NCI-H2171 (cell line): ENCODE measurements at places on chromosomes 5 and 9.

GRCh38 chr9:81619353-81620001 is 69.9 kb downstream of the TLE1 start:
- DNase-seq = no peak

GRCh38 chr5:91293131-91293530 is 90.0 kb downstream of the ARRDC3 start:
- no peak for DNase-seq

- peak; percentile 60 for DNase-seq
Observed at GRCh38 chr5:112697322-112697721, 40.4 kb upstream of the APC start.

GRCh38 chr9:86792136-86792535 is 155.2 kb downstream of the GAS1 start:
- DNase-seq = no peak

DNA sequence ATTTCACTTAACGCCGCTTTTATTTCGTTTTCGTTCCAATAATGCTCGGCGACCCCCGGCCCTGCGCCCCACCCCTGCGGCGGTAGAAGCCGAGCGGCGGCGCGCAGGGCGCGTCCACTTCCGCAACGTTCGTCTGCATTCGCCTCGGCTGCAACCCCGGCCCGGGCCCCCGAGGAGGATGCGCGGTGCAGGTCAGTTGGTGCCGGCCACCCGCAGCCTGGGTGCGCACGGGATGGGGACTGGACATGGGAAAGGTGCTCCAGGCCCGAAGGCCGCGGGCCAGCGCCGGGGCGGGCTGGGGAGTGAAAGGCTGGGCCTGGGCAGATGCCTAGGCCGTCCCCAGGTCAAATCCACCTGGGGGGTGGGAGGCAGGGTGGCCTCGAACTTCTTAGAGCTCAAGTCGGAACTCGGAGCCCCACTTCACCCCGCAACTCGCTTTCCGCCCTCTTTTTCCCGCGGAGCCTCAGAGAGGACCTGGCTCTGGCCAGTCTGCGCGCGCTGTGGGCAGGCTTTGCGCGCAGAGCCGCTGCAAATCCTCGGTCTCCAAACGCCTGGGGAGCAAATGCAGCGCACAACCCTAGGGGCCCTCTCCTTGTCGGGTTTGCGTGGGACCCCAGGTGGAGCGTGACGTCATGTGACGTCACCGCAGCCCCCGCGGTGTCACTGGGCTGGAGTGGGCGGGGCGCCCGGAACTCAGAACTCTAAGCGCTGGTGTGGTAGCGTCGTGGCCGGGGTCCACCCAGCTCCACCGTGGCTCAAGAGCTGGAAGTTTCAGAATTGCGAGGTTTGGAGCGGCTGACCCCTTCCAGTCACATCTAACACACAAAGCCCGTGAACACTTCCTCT is 3.3 kb downstream of the TLX3 start:
- no peak for DNase-seq

DNA sequence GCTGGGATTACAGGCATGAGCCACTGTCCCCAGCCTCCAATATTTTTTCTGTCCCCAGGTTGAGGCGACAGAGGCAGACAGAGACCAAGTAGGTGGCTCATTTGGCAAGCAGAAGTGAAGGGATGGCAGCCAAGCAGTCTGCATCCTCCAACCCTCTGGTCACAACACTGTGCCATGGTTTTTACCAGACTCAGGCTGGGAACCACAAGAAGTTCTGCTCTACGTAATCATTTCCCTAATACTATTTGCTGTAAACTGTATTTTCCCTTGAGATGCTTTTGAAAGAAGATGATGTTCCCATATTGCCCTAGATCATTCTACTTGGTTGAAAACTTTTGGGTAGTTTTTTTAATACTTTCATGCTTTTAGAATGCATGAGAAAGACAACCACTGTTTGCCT is 40.5 kb downstream of the PTTG1 start:
- no peak for DNase-seq

GRCh38 chr5:107652408-107652807 is 18.3 kb downstream of the EFNA5 start:
- DNase-seq = no peak

DNA sequence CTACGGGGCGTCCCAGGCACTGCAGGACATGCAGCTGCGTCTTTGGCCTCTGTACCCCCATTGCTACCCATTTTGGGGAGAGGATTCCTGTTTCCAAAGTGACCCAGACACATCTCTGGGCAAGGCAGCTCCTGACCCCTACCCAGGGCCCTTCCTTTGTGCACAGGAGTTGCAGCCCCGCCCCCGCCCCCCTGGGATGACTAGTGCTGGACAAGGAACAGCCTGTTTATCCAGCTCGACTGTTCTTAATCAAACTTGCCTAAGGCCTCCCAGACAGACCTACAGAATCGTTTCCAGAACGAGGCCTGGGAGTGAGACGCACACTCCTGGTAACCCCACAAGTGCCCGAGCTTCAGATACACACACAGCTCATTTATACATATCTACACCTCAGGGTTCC is 13.2 kb downstream of the DIPK1B start:
- no peak for DNase-seq

GRCh38 chr5:181194489-181195248 is 10.3 kb downstream of the TRIM7 start:
- DNase-seq = no peak

GRCh38 chr5:60821488-60822284 is 22.4 kb downstream of the ELOVL7 start:
- no peak for DNase-seq

- no peak for DNase-seq
Observed at GRCh38 chr5:32869216-32869615, 158.1 kb downstream of the NPR3 start.

DNA sequence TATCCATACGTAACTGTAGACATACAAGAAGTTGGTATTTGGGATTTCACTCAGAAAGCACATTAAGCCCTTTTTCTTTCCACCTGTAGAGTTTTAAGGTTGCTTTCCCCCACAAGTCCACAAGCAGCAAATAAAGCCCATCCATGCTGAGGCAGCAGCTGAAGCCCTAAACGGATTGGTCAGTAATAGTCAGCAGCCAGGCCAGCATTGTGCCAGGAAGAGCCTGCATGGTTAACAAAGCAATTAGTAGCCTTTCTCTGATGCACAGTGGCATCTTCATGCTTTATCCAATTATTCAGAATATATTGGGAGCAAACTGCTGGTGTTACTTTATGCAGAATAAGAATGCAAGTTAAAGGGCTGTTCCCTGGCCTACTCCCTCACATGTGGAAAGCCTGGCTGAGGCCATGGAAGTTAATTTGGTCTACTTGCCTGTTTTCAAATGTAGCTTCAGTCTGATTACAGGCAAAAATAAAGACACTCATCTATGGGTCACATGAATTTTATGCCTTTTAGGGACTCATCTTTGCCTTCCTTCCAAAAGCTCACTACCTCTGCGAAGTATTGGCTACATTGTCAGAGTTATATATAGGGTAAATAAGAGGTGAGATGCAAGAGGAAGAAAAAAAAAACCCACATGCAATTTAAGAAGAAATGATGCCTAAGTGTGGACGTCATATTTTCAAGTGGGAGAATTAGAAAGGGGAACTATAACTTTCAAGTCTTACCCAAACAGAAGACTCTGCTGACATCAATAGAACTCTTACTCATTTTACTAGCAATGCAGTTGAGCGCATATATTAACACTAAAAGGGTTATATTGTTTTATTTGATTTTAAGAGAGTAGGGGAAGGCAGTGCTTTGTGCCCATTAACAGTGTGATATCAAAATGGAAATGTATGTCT is 15.9 kb downstream of the EBF1 start:
- no peak for DNase-seq

- no peak for DNase-seq
Observed at GRCh38 chr5:82918311-82919031, 158.7 kb downstream of the TMEM167A start.

GRCh38 chr9:120893611-120894307 is 16.8 kb upstream of the PHF19 start:
- no peak for DNase-seq

DNA sequence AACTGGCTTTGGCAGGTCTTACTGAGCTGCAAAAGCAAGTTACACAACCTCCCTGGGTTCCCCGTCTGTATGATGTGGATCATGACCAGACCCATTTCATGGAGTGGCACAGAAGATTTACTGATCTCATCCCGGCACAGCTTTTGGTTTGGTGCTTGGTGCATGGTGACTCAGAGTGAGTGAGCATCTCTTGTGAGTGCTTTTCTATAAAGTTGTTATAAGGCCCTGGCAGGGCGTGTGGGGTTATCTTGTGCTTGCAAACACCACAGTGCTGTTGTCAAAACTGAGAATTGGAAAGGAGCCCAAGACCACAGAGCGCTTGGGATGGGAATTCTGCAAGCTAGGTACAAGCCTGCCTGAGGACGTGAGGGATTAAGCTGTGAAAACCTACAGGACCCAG is 425.2 kb downstream of the GADD45G start:
- no peak for DNase-seq

- DNase-seq = no peak
Observed at GRCh38 chr5:121533814-121534213, 317.9 kb upstream of the FTMT start.

DNA sequence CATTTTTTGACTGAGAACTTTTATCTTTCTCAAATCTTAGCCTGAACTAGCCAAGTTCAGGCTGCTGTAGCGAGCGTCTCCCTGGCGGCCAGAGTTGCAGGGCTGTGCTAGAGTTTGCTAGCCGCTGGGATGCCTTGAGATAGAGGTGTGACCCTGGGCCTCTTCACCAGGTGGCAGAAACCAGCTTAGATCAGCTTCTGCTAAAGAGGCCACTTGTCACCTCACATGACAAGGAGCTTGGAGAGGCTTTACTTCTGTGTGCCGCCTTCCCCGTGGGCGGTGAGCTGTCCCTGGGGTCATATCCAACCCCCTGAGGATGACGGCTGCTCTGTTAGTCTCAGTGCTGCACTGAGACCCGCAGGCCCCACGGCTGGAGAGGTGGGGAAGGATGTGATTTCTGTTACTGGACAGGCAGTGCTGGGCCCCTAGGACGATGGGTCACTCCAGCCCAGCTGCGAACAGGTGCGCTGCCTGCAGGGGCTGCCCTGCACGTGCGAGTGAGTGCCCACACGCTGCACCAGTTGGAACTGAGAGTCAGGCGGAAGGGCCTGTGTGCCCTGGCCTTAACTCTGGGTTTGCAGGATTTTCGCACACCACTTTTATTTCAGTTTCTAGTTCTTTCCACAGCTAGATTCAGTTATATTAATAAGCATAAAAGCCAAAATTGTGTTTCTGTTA is 63.8 kb downstream of the EHMT1 start:
- DNase-seq = no peak

- DNase-seq = no peak
Observed at GRCh38 chr5:178688551-178688950, 41.9 kb downstream of the ZNF354A start.

GRCh38 chr9:89440548-89440947 is 57.4 kb downstream of the SEMA4D start:
- no peak for DNase-seq

- no peak for DNase-seq
Observed at GRCh38 chr5:154844809-154845208, 5.6 kb downstream of the FAXDC2 start.

DNA sequence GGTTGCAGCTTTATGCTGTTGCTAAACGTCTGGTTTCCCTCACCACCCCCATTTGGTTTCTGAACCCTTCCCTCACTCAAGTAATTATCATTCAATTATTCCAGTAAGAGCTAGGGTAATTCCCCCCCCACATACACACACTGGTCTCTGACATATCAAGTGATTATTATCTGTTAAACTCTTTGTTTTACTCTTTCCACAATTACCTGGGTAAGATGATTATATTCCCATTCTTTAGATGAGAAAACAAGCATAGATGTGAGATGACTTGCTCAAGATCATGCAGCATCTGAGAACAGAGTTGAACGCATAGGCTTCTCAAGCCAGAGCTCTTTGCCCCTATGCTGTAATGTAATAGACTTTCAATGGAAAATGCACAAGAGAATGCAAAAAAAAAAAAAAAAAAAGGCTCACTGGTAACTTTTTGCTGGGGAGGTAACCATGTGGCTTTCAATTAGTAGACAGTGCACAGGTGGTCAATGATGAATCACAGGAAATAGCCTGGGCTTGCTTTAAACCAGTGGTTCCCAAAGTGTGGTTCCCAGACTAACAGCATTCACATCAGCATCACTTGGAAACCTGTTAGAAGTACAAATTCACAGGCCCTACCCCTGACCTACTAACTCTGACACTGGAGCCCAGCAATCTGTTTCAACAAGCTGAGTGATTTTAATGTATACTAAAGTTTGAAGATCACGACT is 87.6 kb downstream of the PIK3R1 start:
- DNase-seq = no peak

GRCh38 chr5:144453753-144454152 is 283.1 kb downstream of the KCTD16 start:
- no peak for DNase-seq

- no peak for DNase-seq
Observed at GRCh38 chr5:125559296-125559695, 812.9 kb upstream of the ZNF608 start.

GRCh38 chr9:12843735-12844134 is 68.9 kb downstream of the LURAP1L start:
- no peak for DNase-seq
